WTC11 (cell line): ENCODE measurements at places on chromosomes 7 and 10. TPM values are rescaled to one million over a fixed set of nuclear protein-coding genes. Genes with fewer than 3 reads are reported as not detected.

DNA sequence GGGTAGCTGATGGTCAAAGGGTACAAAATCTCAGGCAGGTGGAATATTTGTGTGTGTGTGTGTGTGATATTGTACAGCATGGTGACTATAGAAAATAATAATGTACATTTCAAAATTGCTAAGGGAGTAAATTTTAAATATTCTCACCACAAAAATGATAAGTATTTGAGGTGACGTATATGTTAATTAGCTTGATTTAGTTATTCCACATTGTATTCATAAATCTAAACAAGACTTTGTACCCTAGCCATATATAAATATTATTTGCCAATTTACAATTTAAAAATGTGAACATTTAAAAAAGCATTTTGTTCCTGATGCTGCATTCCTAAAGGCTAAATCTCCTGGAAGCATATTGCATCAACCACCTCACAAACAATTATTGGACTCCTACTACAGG, 47.0 kb downstream of the PFKFB3 start:
- H3K36me3 ChIP-seq: no peaks in the 10 kb centered on the region
- no peak overlapping the region for H3K4me3 ChIP-seq
- no peaks in the 10 kb centered on the region for H3K27me3 ChIP-seq

- H3K4me3 ChIP-seq: no peak overlapping the region
- H3K4me1 ChIP-seq: no peaks in the 10 kb centered on the region
- DNase-seq: no peak
- H3K36me3 ChIP-seq: no peaks in the 10 kb centered on the region
Observed at GRCh38 chr7:89826121-89826520, 328.1 kb upstream of the STEAP1 start.

- H3K4me3 ChIP-seq: no peak overlapping the region
- H3K27me3 ChIP-seq: no peaks in the 10 kb centered on the region; the same call in none of the 2 replicates
- peaks cover 63% of the 10 kb centered on the region for H3K4me1 ChIP-seq
- H3K27ac ChIP-seq: no peak overlapping the region
Observed at GRCh38 chr7:70736715-70737460, 395.1 kb upstream of the GALNT17 start.

- H3K27me3 ChIP-seq: no peaks in the 10 kb centered on the region
- no peaks in the 10 kb centered on the region for H3K36me3 ChIP-seq
- DNase-seq: no peak
- no peak overlapping the region for H3K27ac ChIP-seq
Observed at GRCh38 chr7:124681946-124682345, 83.6 kb downstream of the GPR37 start.

- H3K27me3 ChIP-seq: peaks cover 96% of the 10 kb centered on the region
- peak; percentile 78 for DNase-seq
- H3K36me3 ChIP-seq: no peaks in the 10 kb centered on the region
- H3K4me1 ChIP-seq: peaks cover 64% of the 10 kb centered on the region
- no peak overlapping the region for H3K27ac ChIP-seq
Observed at GRCh38 chr10:101287997-101288635, 58.9 kb upstream of the LBX1 start.

DNA sequence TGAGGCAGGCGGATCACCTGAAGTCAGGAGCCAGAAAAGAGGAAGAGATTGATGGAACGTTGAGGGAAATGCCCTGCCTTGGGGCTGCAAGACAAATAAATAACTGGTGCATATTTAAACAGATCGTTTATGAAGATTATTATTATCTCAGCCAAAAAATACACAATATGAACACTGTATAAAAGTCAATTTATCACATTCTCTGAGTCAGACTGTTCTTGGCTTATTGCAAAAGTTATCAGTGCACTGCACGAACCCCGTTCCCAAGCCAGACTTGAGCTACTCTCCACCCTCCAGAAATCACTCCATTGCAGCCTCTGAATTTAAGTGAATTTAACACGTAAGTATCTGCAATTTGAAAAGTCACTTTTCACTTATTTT, 1.6 kb downstream of the DNMBP start:
- DNase-seq: no peak
- no peaks in the 10 kb centered on the region for H3K36me3 ChIP-seq
- peaks cover 21% of the 10 kb centered on the region for H3K27me3 ChIP-seq
- H3K4me3 ChIP-seq: peak overlapping the region; percentile 82
- H3K27ac ChIP-seq: no peak overlapping the region

DNA sequence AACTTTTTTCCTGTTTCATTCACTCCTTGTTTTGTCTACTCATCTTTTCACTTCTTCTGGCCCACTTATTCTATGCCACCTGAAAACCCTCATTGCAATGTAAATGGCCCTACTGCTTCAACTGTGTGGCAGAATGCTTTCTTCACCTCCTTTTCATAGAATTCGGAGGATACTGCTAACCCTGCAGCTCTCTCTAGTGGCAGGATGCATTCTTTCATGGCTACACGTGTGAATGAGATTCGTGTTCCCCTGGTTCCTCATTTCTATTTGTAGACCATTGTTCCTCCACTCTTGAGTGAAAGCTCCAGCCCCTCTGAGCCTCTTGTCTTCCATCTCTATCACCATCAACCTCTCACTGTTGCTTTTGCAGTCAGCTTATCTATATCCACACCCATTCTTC, 20.9 kb upstream of the CYP26C1 start:
- H3K36me3 ChIP-seq: no peaks in the 10 kb centered on the region
- H3K27ac ChIP-seq: peak overlapping the region; percentile 55
- H3K4me1 ChIP-seq: peaks cover 15% of the 10 kb centered on the region
- DNase-seq: no peak
- no peak overlapping the region for H3K4me3 ChIP-seq

GRCh38 chr7:152435384-152436110, at the start of gene KMT2C:
TSS of gene KMT2C (minus strand) at chr7:152436003. CDS start at chr7:152435786, 217 bp downstream.
- H3K27me3 ChIP-seq: peaks cover 14% of the 10 kb centered on the region
- peak; percentile 40 for DNase-seq
- peak within 1 kb of the TSS; percentile 70; the same call in 1 of the 2 replicates for H3K27ac ChIP-seq
- peak within 1 kb of the TSS; percentile 87 for H3K4me3 ChIP-seq
- H3K4me1 ChIP-seq: peaks cover 42% of the 10 kb centered on the region

GRCh38 chr7:132509643-132510042, 66.6 kb downstream of the PLXNA4 start:
- H3K36me3 ChIP-seq: no peaks in the 10 kb centered on the region
- peaks cover 3% of the 10 kb centered on the region; the same call in 1 of the 2 replicates for H3K4me1 ChIP-seq
- no peak overlapping the region for H3K27ac ChIP-seq
- H3K4me3 ChIP-seq: no peak overlapping the region
- peaks cover 3% of the 10 kb centered on the region; the same call in 1 of the 2 replicates for H3K27me3 ChIP-seq

DNA sequence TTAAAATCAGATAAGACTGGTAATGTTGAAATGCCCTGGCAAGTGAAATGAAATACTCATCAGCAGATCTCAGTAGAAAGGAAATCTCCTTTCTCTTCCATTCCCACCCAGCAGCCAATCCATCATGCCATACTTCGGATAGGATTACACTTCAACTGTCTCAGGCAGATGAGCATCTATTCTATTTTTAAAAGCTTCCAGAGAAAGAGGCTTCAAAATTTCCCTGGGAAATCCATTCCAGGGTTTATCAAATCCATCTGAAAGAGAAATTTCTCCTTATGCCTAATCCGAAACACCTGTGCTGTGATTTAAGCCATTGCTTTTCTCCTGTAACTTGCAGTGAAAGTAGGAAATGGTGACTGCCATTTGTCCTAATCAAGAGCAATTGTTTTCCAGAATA, 60.4 kb upstream of the RAPGEF5 start:
- DNase-seq: no peak
- H3K27ac ChIP-seq: no peak overlapping the region
- peaks cover 3% of the 10 kb centered on the region for H3K4me1 ChIP-seq
- no peak overlapping the region for H3K4me3 ChIP-seq
- H3K36me3 ChIP-seq: no peaks in the 10 kb centered on the region
- H3K27me3 ChIP-seq: no peaks in the 10 kb centered on the region

DNA sequence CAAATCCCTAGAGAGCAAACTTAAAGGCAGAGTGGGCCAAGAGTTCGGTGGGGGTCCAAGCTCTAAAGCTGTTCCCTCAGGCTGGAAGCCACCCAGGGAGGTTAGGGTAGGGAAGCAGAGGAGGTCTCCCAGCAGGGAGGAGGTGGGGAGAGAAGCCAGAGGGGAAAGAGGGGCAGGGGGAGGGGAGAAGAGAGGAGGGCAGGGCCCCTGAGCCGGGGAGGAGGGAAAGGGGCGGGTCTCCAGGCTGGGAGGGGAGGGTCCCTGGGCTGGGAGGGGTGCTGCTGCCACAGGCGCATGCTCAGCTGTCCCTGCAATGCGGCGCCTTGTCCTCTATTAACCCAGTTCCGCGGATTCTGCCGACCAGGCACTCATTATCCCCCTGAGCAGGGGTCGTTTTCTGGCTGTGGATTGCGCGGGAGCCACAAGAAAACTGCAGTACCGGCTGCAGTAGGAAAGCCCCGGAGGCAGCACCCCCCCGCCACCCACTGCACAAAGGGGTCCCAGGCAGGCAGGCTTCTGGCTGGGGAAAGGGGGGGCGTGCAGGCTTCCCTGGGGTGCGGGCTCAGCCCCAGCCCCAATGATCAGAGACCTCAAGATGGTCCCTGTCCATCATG, 49.3 kb downstream of the CAMK2B start:
- peak; percentile 85 for DNase-seq
- H3K36me3 ChIP-seq: no peaks in the 10 kb centered on the region
- H3K27me3 ChIP-seq: peaks cover 18% of the 10 kb centered on the region
- H3K4me1 ChIP-seq: peaks cover 3% of the 10 kb centered on the region; the same call in 1 of the 2 replicates

DNA sequence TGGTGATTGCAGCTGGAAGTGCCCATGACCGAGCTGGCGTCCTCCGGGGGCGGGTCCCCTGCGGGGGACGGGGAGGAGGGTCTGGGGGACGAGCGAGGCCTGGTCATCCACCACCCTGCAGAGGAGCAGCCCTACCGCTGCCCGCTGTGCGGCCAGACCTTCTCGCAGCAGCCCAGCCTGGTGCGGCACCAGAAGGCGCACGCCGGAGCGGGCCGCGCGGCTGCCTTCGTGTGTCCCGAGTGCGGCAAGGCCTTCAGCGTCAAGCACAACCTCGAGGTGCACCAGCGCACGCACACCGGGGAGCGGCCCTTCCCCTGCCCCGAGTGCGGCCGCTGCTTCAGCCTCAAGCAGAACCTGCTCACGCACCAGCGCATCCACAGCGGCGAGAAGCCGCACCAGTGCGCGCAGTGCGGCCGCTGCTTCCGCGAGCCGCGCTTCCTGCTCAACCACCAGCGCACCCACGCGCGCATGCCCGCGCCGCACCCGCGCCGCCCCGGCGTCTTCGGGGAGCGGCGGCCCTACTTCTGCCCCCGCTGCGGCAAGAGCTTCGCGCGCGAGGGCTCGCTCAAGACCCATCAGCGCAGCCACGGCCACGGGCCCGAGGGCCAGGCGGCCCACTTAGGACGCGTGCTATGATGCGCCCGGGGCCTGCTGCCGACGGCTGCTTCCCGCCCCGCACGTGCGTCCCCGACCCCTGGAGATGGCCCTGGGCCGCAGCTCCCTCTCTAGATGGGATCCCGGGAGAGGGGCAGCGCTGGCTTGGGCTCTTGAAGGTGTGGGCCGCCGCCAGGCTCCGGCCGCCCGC, 28.7 kb downstream of the ZNF775 start:
- H3K27ac ChIP-seq: no peak overlapping the region
- no peaks in the 10 kb centered on the region for H3K27me3 ChIP-seq
- no peak for DNase-seq
- H3K36me3 ChIP-seq: peaks cover 6% of the 10 kb centered on the region
- H3K4me3 ChIP-seq: no peak overlapping the region

DNA sequence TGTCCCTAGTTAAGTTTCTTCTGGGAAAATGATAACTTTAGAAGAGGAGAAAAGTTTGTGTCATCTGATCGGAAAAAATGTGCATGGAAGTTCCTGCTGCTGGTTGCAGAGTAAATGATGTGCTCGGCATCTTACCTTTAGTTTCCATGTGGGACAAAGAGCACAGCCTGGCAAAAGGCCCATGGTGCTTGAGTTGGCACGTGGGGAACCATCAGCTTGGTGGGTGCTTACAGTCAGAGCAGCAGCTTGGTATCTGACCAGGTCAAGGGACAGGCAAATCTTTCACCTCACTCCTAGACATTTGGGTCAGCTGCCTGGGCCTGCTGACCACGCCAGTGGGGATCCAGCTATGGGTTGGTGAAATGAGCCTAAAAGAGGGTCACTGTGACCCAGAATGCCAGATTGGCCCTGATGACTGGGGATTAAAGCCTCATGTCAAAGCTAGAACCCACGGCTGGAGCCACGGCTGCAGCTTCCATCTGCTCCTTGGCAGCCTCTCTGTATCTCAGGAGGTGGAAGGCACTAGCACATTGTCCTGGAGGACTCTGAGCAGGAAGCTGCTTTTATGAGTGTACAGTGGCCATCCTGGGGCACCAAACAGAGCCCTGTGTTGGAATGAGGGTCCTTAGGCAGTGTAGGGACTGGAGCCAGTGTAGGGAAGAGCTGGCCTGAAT, 24.7 kb downstream of the VWC2 start:
- DNase-seq: no peak
- no peaks in the 10 kb centered on the region for H3K4me1 ChIP-seq
- H3K27ac ChIP-seq: no peak overlapping the region
- H3K4me3 ChIP-seq: no peak overlapping the region
- H3K36me3 ChIP-seq: peaks cover 5% of the 10 kb centered on the region; the same call in 1 of the 2 replicates

Gene RBP3
- not detected in 3 replicates for total RNA-seq

Gene MOGAT3
- total RNA-seq: 0.81 to 0.92 TPM (median 0.82 TPM) in 3 replicates

Gene SLC29A3
- total RNA-seq: 9.2 to 11.1 TPM (median 11.0 TPM) in 3 replicates

Gene CHRM2
- total RNA-seq: 0.05 to 0.76 TPM (median 0.15 TPM) in 3 replicates

Gene IKZF1
- total RNA-seq: 1.9 to 2.4 TPM (median 2.3 TPM) in 3 replicates

Gene CYP3A4
- 0.32 to 0.50 TPM (median 0.33 TPM) in 3 replicates for total RNA-seq

Gene PPP1R9A
- total RNA-seq: 16.8 to 18.7 TPM (median 18.0 TPM) in 3 replicates

Gene KCND2
- total RNA-seq: 4.6 to 6.7 TPM (median 6.2 TPM) in 3 replicates

Gene SH2D4B
- 0.04 to 0.09 TPM in 2 of 3 replicates, not detected in the other for total RNA-seq
